ENCODE measurements at places on chromosomes 7 and 10.
A peak's percentile ranks its signal among the peaks of the same experiment; 100 is the strongest.

GRCh38 chr7:113279256-113279655 lies 160.9 kb upstream of the SMIM30 start:
- no peaks in the 10 kb centered on the region for H3K36me3 ChIP-seq
- H3K4me3 ChIP-seq, result no peak overlapping the region
- H3K27ac ChIP-seq, result no peak overlapping the region
- H3K27me3 ChIP-seq, result no peaks in the 10 kb centered on the region

DNA sequence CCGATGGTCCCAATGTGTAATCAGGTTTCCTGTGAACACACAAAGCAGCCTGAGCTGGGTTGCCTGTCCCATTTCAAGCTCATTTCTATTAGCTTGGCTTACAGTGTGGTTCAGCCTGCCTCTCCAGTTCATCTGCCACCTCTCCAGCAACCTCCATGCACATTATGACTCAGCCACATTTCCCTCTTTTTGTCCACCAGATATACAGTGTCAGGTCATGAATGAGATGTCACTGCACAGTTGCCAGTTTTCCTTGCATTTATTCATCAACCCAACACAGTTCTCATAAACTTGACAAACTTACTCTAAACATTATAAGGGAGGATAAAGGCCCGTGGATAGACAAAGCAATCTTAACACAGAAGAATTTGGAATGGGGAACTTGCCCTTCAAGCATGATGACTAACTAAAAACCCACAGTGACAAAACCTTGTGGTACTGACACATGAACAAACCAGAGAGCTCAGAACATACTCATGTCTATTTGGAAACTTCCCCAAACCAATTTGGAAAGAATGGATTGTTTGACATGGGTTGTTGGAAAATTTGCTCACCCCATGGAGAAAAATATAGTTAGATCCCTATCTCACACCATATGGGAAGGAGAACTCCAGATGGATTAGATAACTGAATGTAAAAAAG lies 2.5 kb upstream of the CFAP58 start:
- H3K27me3 ChIP-seq, result no peaks in the 10 kb centered on the region
- no peaks in the 10 kb centered on the region for H3K36me3 ChIP-seq
- no peak overlapping the region for H3K27ac ChIP-seq
- peaks cover 17% of the 10 kb centered on the region for H3K4me1 ChIP-seq
- no peak for DNase-seq

DNA sequence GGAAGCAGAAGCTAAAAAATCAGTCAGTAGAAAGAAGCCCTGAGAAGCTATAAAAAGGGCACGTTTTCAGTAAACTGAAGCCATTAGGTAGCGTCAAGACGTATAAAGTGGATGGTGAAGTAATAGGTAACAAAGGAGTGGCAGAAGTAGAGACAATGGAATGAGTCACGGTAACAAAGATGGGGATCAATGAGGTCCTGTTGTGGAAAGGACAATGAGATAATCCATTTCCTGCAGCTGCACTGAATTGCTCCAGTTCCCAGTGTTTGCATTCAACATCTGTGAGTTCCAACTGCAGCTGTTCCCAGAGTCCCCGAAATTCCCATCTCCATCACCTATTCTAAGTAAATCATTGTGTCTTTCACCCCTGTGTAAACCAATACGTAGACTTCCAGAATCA lies 4.8 kb upstream of the HYCC1 start:
- DNase-seq, result no peak
- H3K4me3 ChIP-seq, result no peak overlapping the region
- no peaks in the 10 kb centered on the region for H3K4me1 ChIP-seq
- no peak overlapping the region for H3K27ac ChIP-seq
- no peaks in the 10 kb centered on the region for H3K36me3 ChIP-seq

DNA sequence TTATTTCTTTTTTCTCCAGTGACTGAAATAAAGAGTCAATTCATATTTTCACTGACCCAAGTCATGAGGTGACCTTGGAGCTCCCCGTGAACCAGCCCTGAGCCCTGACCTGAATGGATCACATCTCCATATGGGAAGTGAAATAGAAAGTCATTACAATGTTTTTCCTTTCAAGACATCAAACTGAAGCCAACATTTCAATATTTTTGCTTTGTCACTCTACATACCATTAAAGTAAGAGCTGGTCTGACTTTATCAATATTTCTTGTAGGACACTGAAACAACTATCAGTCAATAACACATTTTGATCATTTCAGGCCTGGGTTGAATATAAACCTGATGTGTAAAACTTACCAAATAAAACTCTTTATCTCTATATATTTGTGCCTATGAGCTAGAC lies 249.8 kb upstream of the PHF14 start:
- no peak overlapping the region for H3K4me3 ChIP-seq
- no peaks in the 10 kb centered on the region for H3K36me3 ChIP-seq
- no peak for DNase-seq
- H3K27me3 ChIP-seq, result no peaks in the 10 kb centered on the region
- H3K4me1 ChIP-seq, result no peaks in the 10 kb centered on the region

DNA sequence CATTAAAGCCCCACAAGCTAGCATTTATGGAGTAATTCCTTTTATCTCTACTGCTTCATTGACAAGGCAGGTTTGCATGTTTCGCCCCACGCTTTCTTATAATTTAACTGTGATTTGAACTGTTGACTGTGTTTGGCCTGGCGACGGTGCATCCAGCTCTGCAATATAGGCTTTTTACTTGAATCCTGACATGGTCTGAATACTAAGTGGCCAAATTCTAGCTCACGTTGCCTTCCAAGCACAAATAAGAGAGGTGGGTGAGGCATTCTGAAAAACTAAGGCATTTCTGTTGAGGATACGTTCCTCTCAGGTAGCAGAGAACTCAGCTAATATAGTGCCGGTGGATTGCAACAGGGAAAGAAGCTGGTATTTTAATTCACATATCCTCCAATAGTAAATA lies 61.8 kb downstream of the NRP1 start:
- no peak for DNase-seq
- H3K4me1 ChIP-seq, result peaks cover 45% of the 10 kb centered on the region
- peak overlapping the region; percentile 88 for H3K27ac ChIP-seq
- peak overlapping the region; percentile 60 for H3K4me3 ChIP-seq
- no peaks in the 10 kb centered on the region for H3K36me3 ChIP-seq
- no peaks in the 10 kb centered on the region for H3K27me3 ChIP-seq

- H3K27ac ChIP-seq, result no peak overlapping the region
- DNase-seq, result no peak
- H3K4me3 ChIP-seq, result no peak overlapping the region
These were observed 84.9 kb downstream of the C10orf105 start for GRCh38 chr10:71634531-71635164.

- no peak for DNase-seq
- peaks cover 19% of the 10 kb centered on the region for H3K4me1 ChIP-seq
- H3K36me3 ChIP-seq, result no peaks in the 10 kb centered on the region
- H3K27me3 ChIP-seq, result no peaks in the 10 kb centered on the region
- H3K4me3 ChIP-seq, result no peak overlapping the region
These were observed 161.6 kb downstream of the BAMBI start for GRCh38 chr10:28838908-28839307.

GRCh38 chr7:157428554-157428945 lies 91.7 kb downstream of the DNAJB6 start:
- H3K36me3 ChIP-seq, result no peaks in the 10 kb centered on the region
- H3K27ac ChIP-seq, result no peak overlapping the region
- no peak for DNase-seq
- H3K4me3 ChIP-seq, result no peak overlapping the region
- peaks cover 3% of the 10 kb centered on the region for H3K4me1 ChIP-seq

DNA sequence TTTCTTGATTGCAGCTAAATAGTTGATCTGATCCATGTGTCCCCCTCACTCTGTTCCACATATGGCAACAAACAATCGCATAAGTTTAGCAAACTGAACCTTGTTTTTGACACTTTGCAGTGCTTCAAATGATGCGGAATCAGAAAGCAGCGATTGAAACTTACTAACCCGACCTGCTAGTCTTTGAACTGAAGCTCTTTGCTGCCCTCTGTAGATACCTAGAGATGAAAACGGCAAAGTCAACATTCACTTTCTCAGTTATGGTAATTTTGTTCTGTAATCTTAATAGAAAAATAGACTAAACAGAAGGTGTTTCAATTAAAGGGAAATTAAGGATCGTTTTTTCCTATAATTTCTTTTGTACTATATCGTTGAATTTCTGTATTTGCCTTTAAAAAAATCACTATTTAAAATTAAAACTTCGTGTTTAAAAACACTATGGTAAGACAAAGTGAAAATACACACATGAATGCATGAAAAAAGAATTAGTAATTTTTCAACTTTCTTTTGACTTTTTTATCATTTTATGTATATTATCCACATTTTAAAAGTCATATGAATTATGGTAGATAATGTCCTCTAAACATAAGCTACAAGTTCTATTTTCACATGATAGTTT lies 276.5 kb downstream of the MAGI2 start:
- H3K4me3 ChIP-seq, result no peak overlapping the region
- no peak overlapping the region for H3K27ac ChIP-seq
- DNase-seq, result no peak
- H3K4me1 ChIP-seq, result no peaks in the 10 kb centered on the region

DNA sequence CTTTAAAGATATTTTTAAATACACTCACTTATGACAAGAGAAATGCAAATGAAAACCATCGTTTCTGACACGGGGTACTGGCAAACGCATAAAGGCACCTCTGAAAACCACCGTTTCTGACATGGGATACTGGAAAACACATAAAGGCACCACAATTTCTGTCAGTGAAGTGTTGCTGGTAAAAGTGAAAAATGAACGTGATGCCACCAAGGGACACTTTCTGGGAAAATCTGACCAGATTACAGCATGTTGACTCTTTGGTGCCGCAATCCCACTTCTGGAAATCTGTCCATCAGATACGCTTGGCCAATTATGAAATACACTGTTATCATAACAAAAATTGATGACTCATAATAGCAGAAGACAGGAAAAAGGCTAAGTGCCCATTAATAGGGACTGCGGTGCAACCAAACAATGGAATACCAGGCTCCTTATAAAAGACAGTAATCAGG lies 131.7 kb downstream of the ZMYND11 start:
- no peak overlapping the region for H3K4me3 ChIP-seq
- H3K27ac ChIP-seq, result no peak overlapping the region
- H3K36me3 ChIP-seq, result no peaks in the 10 kb centered on the region
- no peaks in the 10 kb centered on the region for H3K27me3 ChIP-seq
- no peak for DNase-seq
